ENCODE measurements at places on chromosomes 11 and 22.

- DNase-seq, result no peak
Measured at GRCh38 chr11:95070471-95070870, 3.8 kb downstream of the SRSF8 start.

DNA sequence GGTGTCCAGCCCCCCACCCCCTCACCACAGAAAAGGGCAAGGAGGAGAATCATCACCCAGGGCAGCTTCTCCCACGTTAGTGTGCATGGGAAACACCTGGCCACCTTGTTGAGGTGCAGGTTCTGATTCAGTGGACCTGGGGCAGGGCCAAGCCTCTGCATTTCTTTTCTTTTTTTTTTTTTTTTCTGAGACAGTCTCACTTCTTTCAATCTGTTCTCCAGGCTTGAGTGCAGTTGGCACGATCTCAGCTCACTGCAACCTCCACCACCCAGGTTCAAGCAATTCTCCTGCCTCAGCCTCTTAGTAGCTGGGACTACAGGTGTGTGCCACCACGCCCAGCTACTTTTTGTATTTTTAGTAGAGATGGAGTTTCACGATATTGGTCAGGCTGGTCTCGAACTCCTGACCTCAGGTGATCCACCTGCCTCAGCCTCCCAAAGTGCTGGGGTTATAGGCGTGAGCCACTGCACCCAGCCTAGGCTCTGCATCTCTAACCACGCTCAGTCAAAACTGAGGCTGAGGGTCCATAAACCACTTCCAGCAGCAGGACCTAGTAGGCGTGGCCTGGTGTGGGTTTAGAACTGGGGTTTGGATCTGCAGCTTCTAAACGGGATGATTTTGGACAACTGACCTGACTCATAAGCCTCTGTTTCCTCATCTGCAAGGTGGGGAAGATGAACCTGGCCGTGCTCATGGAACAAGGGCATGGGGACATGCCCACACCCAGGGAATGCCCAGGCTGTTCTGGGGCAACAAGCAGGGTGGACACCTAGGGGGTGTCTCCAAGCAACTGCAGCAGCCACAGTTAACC lies 734 bp downstream of the ZP1 start:
- DNase-seq, result no peak

DNA sequence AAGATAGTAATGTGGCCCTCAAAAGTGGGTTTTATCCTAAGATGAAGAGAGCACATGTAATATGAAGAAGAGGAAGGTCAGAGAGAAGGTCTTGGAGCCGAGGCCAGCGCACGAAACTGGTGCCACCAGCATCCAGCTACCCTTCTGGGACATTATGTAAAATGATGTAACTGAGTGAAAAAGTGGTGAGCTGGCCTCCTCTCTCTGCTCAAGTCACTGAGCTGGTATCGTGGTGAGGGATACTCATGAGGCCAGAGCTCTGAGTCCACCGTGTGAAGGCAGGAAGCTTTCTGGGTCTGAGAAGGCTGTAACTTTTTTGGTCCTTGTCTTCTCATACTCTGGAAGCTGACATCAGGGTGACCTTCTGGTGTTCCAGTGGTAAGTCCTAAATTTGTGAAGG lies 25.1 kb downstream of the RNF185 start:
- DNase-seq, result no peak

DNA sequence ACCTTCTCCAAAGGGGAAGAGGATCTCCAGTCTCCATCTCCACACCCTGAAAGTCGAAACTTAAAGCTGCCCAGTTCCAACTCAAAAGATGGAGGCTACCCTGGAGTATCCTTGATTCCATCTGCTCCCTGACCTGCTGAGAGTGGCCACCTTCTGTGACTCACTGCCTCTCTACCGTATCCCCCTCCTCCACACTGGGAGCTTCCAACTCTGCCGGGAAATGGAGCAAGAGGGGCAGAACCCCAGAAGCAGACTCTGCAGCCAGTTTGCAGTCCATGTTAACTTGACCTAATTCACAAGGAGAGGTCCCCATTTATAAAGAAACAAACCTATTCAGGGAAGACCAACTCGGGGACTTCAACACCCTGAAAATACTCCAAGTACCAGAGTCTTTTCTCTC lies 22.0 kb upstream of the IRAG1 start:
- no peak for DNase-seq

DNA sequence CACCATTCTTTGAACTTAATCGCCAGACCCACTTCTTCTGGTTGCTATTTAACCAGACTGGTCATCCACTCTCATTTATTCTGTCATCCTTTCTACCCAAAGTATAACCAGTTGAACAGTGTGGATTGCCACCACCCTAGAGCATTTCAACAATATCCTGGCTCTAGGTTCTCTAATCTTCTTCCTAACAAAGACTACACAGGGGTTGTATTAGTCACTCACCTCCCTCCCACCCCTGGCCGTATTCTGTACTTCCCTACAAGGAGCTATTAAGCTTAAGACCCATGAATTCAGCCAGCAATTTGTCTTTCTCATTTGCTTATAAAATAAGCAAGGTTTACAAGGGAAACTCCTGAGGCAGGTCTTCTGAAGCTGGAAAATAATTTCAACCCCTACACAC lies 46.9 kb upstream of the CEP126 start:
- no peak for DNase-seq

- DNase-seq, result peak; percentile 25
Measured at GRCh38 chr11:70305501-70305900, 35.0 kb downstream of the PPFIA1 start.

DNA sequence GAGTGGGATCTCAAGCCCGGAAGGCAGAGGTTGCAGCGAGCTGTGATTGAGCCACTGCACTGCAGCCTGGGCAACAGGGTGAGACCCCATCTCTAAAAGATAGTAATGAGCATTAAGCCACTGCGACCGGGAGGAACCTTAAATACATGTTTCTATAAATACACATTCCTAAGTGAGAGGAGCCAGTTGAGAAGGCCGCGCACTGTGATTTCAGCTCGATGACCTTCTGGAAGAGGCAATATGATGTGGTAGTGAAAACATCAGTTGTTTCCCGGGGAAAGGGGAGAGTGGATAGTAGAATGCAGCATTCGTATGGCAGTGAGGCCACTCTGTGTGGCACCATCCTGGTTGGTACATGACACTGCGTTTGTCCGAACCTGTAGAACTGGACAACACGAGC lies 18.0 kb downstream of the PTDSS2 start:
- no peak for DNase-seq

- DNase-seq, result no peak
Measured at GRCh38 chr11:34819740-34820482, 96.3 kb downstream of the APIP start.

DNA sequence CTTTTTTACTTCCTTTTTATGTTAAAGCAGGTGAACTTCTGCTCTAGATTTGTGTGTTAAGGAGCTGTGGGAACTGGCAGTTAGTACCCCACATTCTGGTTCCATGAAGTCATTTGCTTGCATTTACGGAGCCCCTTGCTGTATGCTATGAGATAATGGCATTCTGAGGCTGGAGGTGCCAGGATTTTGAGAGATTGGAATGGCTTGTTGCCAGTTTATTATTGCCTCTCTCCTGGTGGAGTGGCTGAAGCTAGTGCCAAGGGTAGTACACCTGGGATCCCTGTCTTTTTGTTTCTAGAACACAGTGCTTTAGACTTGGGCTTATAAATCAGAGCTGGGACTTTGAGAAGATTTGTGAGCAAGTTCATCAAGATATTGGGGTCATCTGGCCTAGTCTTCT lies 73.8 kb downstream of the STIM1 start:
- DNase-seq, result no peak

GRCh38 chr11:71144736-71145135 lies 107.6 kb downstream of the SHANK2 start:
- no peak for DNase-seq

DNA sequence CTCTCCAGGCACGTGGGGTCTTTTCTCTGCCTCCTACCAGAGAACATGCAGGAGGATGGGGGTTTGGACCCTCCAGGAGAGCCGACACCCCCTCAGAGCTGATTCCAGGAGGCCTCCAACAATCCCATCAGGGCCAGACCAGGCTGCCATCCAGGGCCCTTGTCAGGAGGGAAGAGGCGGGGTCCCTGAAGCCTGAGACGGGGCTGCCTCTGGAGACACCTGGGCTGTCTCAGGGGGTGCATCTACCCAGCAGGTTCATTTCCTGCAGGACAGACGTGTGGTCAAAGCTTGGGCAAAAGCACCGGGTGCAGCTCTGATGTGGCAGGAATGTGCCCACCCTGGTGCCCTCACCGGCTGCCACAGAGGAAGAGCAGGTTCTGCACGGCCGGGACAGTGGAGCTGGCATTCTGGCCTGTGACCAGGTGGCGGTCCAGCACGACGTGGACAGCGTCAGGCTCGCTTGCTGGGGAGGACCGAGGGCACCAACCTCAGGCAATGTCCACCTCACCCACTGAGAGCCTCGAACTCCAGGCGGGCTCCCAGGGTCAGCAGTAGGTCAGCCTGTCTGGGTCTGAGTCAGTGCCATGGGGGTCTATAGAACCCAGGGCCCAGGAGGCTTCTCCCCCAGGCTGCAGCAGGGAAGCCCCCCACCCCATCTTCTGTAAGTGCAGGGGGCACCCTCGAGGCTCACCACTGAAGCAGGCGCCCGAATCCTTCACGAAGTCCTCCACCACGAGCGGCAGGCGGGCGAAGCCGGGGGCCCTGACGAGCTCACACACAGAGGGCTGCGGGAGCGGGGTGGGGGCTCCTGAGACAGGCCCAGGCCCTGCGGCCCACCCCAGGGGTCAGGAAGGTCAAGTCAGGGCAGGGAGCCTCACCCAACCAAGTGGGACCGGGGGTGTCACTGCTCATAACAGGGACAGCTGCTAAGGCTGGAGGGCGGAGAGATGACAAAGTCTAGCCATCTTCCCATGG lies 6.4 kb downstream of the GATD1 start:
- no peak for DNase-seq

- no peak for DNase-seq
Measured at GRCh38 chr22:47036936-47037485, 274.6 kb downstream of the TBC1D22A start.

GRCh38 chr11:34653851-34654482 lies 33.1 kb downstream of the EHF start:
- no peak for DNase-seq

DNA sequence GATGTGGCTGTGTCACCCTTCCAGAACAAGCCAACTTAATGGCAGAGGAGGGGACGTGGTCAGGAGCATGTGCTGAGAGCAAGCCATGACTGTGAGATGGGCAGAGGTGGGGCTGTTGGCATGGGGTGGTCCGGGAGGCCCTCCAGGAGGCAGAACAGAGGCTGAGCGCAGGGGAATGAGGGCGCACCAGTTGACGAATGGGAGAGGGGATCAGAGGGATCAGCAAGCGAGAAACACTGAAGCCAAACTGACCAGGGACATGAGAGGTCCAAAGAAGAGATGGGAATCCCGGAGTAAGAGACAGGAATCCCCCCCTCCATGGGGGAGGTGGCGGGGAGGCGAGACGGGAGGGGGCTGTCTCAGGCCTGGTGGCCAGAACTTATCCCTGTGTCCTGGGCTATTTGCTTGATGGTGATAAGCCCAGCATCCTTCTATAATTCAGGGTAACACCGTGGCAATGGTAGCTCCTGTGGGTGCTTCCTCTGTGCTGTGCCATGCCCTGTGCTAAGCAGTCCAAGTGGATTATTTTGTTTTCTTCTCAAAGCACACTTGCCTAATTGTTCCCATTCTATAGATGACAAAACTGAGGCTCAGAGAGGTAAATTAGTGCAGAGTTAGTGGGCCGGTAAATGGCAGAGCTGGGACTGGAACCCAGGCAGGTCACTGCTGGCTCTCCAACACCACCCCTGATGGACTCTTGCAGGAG lies 83.4 kb upstream of the SHISAL1 start:
- no peak for DNase-seq

GRCh38 chr11:130100381-130101095 lies 30.8 kb downstream of the APLP2 start:
- DNase-seq, result no peak

GRCh38 chr11:96169250-96169649 lies 173.7 kb downstream of the MAML2 start:
- DNase-seq, result no peak

GRCh38 chr22:19848298-19849224 lies 6.1 kb downstream of the GNB1L start:
- peak; percentile 43 for DNase-seq

DNA sequence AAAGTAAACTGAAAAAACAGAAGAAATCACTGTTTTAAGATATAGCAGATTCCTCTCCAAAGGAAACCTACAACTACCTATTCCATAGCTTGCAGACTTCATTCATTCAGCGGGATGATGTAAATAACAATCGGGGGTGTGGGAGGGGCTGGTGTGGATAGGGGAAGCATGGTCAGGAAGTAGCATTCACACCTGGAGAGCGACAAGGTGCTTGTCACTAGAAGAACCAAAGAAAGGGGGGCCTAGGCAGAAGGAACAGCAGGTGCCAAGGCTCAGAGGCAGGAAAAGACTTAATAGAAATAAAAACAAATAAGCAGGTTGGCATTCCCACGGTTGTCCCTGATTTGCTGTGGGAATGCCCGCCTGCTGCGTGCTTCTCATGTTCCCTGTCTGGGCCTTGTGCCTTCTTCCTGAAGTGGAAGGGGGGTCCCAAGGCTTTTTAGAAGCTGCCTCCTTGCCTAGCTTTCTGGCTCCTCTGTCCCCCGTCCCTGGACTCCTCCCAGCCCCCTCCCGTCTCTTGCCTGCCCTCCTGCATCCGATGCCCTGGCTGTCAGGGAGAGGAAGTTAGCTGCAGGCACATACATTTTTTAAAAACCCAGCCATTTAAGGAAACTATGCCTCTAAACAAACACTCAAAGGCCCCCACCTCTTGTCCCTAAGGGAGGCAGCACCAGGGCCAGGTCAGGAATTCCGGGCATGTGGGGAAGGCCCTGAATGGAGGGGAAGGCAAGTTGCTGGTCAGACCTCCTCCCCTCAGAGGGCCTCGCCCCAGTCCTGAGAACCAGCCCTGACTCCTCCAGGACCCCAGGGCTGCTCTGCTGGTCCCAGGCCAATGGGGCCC lies 54.7 kb upstream of the PRDM11 start:
- DNase-seq, result peak; percentile 21

- no peak for DNase-seq
Measured at GRCh38 chr22:30947816-30948454, 20.6 kb downstream of the MORC2 start.

- no peak for DNase-seq
Measured at GRCh38 chr11:125625225-125625629, 264 bp downstream of the CHEK1 start.

- no peak for DNase-seq
Measured at GRCh38 chr22:38065539-38065938, 8.3 kb downstream of the PICK1 start.

GRCh38 chr22:37260901-37261336 lies 16.9 kb upstream of the RAC2 start:
- peak; percentile 16 for DNase-seq

DNA sequence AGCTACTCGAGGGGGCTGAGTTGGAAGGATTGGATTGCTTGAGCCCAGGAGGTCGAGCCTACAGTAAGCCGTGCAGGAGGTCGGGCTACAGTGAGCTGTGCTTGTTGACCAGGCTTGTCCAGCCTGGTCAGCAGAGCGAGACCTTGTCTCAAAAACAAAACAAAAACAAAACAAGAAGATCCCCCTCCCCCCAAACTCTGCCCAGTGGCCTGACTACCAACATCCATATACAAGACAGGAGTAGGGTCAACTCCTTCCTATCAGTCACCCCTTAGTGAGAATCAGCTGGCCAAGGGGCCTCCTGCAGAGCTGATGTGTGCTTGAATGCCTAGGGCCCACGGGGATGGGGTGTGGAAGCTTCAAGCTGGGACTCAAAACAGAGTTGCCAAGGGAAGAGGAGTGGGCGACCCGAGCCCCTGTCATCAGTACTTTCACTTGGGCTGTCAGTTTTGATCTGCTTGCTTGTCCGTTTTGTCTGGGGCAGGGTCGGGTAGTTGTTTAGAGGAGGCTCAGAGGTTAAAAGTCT lies 942 bp upstream of the TSPAN18 start:
- no peak for DNase-seq
